ENCODE measurements at places on chromosomes 12 and 14. TPM values are rescaled to one million over a fixed set of nuclear protein-coding genes. Genes with fewer than 3 reads are reported as not detected.

TAS2R14 gene
- total RNA-seq, result 1.3 TPM

OTOGL gene
- 1.4 TPM for total RNA-seq

TAS2R10 gene
- 0.52 TPM for total RNA-seq

OR2AP1 gene
- not detected for total RNA-seq

CACNA2D4 gene
- 4.3 TPM for total RNA-seq

GPRC5D gene
- total RNA-seq, result not detected

HSP90B1 gene
- total RNA-seq, result 1,072 TPM

DNAI7 gene
- total RNA-seq, result 1.9 TPM
